ENCODE measurements at places on chromosomes 6 and 20. TPM values are rescaled to one million over a fixed set of nuclear protein-coding genes. Genes with fewer than 3 reads are reported as not detected.

SEC23B gene
- 8.6 TPM for total RNA-seq

HLA-DPA1 gene
- total RNA-seq: 34.1 TPM

RALY gene
- 105 TPM for total RNA-seq

PI16 gene
- 27.8 TPM for total RNA-seq

CD40 gene
- total RNA-seq: 7.4 TPM

BMP6 gene
- total RNA-seq: 2.6 TPM

FOXQ1 gene
- total RNA-seq: not detected

ABHD16B gene
- not detected for total RNA-seq

DNA sequence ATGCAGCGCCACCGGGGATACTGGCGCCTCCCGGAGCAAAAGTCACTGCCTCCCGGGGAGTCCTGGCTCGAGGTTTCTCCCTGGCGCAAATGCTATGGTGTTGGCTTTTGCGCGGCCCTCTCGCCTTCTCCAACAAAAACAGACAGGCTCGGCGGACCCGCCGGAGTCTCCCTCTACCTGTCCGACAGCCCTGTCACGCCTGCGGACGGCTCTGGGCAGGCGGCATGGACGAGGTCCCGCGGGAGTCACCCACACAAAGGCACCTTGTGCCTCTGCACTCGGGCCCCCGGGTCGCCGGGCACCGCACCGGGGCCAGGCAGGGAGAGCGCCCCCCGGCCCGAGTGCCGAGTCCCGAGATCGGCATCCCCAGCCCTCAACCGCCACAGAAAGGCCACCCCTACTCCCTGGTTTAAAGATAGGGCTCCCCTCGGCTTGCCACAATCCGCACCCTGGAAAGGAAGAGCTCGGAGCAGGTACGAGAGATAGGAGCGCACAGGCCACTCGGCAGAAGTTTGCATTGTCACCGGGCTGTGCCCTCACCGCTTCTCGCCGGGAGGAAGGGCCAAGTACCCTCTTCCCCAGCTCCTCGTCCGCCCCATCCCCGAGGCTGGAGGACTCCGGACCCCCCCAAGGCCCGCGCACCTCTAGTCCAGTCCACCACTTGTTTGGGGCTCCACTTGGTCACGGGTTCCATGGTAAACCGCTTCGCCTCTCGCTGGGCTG lies 903 bp downstream of the CNKSR3 start:
- DNase-seq: peak; percentile 56

DNA sequence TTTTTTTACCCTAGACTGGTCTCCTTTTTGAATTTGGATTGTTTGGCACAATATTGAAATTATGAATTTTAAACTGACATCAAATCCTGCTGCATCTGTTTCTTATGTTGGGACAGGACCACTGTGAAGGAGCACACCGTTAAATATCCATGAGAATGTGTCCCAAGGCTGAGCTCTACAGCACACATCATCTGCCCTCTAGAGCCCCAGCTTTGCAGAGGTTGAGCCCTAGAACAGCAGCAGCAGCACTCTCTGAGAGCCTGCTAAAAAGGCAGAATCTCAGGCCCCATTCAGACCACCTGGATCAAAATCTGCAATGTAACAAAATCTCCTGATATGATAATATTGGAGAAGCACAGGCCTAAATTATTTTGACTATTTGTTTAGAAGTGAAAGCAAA lies 192.1 kb upstream of the CCN2 start:
- no peak for DNase-seq

GRCh38 chr6:68572975-68573374 lies 62.1 kb upstream of the ADGRB3 start:
- DNase-seq: no peak

GRCh38 chr6:145547594-145548335 lies 187.6 kb downstream of the EPM2A start:
- no peak for DNase-seq

GRCh38 chr6:151054306-151054705 lies 185.5 kb upstream of the AKAP12 start:
- no peak for DNase-seq

- no peak for DNase-seq
These were observed 506.6 kb upstream of the MAN1A1 start for GRCh38 chr6:119856136-119856535.

GRCh38 chr20:9660236-9660868 lies 146.0 kb downstream of the LAMP5 start:
- DNase-seq: no peak

DNA sequence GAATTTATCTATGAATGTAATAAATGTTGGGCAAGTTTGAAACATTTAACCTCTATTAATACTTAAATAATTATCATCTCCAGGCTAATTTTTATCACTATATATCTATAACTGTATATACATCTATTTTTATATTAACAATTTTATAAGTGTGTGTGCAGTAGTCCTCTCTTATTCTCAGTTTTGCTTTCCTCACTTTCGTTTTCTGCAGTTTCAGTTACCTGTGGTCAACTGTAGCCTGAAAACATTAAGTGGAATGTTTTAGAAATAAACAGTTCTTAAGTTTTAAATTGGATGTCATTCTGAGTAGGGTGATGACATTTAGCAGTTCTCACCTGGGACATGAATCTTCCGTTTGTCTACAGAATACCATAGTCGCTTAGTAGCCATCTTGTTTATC lies 379.4 kb upstream of the MAN1A1 start:
- DNase-seq: no peak

GRCh38 chr6:10520468-10520867 lies 683 bp upstream of the GCNT2 start:
- no peak for DNase-seq

- no peak for DNase-seq
These were observed 344.8 kb upstream of the EYS start for GRCh38 chr6:66051812-66052211.

- DNase-seq: no peak
These were observed 43.7 kb upstream of the GABRR1 start for GRCh38 chr6:89260832-89261231.

GRCh38 chr6:158868890-158869825 lies 50.0 kb upstream of the EZR start:
- peak; percentile 91 for DNase-seq

DNA sequence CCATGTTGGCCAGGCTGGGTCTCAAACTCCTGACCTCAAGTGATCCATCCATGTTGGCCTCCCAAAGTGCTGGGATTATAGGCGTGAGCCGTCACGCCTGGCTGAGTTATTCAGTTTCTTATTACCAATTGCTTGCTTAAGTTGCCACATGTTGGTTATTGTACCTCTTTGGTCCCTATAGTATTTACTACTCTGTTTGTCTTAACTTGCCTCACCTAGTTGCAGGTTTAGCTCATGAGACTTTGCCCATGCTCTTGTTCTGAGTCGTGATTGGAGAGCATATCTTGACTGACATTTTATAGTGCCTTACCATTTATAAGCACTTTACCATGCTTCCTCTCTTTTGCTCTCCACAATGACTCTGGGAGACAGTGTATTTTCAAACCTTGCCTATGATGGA lies 134.2 kb upstream of the HDGFL1 start:
- DNase-seq: no peak

GRCh38 chr6:34912715-34913464 lies 23.8 kb downstream of the ANKS1A start:
- DNase-seq: no peak

GRCh38 chr20:47093320-47093966 lies 198.8 kb downstream of the EYA2 start:
- no peak for DNase-seq

DNA sequence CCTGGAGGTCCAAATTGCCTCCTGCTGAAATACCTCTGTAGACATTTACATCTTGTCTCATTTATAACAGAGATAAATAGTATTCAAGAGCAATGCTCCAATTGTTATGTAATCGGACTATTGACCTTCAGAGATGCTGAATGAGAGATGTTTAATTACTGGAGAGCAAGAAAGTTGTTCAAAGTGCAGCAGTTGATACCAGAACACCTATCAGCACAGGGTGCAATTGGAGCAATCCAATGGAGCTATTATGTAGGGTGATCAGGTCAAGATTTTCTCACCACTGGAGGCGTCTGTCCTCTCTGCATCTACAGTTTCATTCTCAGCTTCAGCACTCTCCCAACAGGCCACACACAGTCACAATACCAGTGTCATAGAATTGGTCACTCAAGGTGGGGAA lies 19.5 kb upstream of the TMX4 start:
- no peak for DNase-seq

DNA sequence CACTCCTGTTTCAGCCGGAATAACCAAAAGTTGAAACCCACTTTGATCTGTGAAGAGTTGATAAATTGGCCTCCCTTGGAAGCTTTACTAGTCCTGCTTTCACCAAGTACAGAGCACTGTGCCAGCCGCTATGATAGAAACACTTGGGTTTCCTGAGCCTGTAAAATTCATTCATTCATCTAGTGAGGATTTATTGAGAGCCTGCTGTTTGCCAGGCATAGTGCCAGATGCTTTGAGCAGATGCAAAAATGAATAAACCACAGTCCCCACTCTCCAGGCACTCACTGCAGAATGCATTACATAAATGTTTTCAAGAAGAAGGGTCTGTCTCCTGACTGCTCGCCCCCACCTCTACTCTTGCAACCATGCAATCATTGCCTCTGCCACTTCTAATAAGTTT lies 25.3 kb upstream of the TMEM217 start:
- no peak for DNase-seq

GRCh38 chr6:96626759-96627364 lies 63.9 kb downstream of the FHL5 start:
- no peak for DNase-seq

DNA sequence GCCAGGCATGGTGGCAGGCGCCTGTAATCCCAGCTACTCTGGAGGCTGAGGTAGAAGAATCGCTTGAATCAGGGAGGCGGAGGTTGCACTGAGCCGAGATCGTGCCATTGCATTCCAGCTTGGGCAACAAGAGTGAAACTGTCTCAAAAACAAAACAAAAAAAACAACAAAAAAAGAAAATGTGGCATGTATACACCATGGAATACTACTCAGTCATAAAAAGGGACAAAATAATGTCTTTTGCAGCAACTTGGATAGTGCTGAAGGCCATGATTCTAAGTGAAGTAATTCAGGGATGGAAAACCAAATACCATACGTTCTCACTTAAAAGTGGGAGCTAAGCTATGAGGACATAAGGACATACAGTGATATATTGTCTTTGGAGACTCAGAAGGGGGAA lies 96.3 kb downstream of the MYB start:
- DNase-seq: no peak
